ENCODE measurements at places on chromosomes 2 and 18. TPM values are rescaled to one million over a fixed set of nuclear protein-coding genes. Genes with fewer than 3 reads are reported as not detected.

Gene C2orf80
- not detected for total RNA-seq

Gene B4GALT6
- total RNA-seq, result 6.0 TPM

Gene SERPINB12
- not detected for total RNA-seq

Gene TANC1
- total RNA-seq, result 26.8 TPM

Gene DLGAP1
- 3.1 TPM for total RNA-seq

Gene NCL
- 168 TPM for total RNA-seq

Gene FBXO15
- 1.2 TPM for total RNA-seq

Gene MOB1A
- total RNA-seq, result 104 TPM

Gene NTSR2
- not detected for total RNA-seq

Gene SS18
- total RNA-seq, result 103 TPM

Gene REG3A
- not detected for total RNA-seq

Gene POTEI
- not detected for total RNA-seq

Gene DCC
- 2.5 TPM for total RNA-seq

All from smooth muscle cell of trachea (primary cell).